HCEC 1CT (cell line): ENCODE measurements at places on chromosomes 2 and 18.

GRCh38 chr2:164793529-164793928 is 48.1 kb downstream of the COBLL1 start:
- DNase-seq: no peak

DNA sequence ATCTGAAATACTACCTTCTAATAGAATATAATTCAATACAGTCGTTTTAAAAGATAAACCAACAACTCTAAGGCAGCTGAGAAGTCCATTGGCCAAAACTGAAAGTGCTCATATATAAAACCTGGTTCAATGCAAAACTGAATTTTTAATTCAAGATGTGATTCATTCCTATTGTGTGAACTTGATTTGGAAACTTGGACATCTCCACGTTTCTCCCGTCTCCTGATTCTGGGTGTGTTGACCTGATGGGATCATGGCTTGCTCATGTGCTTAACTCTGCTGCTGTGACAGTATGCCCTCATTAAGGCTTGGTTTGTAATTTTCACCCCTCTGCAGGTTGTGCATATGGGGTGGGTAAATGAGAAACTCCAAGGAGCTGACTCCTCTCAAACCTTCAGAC is 166.3 kb upstream of the TPO start:
- DNase-seq: no peak

GRCh38 chr2:42321452-42322064 is 39.5 kb downstream of the COX7A2L start:
- no peak for DNase-seq

DNA sequence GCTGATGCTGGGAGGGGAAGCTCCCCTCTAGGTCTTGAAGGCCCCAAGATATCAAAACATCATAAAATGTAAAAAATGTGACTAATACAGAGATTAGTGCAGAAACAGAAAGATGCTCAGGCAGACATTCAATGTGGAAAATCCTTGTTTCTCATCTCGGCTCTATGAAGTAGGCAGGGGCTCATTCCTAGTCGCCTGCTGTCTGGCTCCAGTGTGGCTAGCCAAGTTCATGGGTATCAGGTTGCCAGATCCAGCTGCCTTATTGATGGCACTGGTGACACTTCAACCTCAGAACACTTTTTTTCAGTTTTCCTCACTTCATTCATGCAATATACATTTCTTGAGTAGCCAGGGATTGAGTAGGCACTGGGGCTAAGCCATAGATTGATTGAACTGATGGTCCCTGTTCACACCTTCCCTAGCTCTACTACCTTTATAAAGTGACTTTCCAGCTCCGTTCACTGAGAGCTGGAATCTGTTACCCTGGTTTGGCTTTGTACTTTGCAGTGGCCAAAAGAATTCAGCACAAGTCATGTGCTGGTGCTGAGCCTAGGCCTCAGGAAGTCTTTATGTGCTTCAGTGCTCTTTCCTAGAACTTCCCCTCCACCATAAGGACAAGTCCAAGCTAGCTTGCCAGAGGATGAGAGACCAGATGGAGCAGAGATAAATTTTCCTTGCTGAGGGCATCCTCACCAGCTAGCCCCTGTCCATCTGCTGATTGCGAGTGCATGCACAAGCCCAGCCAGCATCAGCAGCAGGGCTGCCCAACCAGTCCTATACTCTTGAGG is 373.6 kb upstream of the ST6GAL2 start:
- DNase-seq: no peak

DNA sequence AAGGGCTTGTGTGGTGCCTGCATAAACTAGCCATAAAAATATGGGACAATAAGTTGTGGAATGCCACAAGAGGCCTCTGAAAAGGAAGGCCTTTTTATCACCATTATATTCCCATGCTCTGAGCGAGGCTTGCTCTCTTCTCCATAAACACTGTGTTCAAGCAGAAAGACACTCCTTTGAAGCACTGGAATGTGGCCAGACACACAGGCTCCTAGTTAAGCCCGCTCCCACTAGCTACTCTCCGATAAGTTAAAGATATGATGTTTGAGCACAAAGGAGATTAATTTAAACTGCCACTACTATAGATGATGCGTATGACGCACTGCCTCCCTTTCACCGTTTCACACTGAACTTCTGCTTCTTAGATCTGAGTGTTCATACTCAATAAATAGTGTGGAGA is 188.7 kb upstream of the TWIST2 start:
- no peak for DNase-seq

GRCh38 chr2:67295406-67295805 is 101.7 kb upstream of the ETAA1 start:
- no peak for DNase-seq

DNA sequence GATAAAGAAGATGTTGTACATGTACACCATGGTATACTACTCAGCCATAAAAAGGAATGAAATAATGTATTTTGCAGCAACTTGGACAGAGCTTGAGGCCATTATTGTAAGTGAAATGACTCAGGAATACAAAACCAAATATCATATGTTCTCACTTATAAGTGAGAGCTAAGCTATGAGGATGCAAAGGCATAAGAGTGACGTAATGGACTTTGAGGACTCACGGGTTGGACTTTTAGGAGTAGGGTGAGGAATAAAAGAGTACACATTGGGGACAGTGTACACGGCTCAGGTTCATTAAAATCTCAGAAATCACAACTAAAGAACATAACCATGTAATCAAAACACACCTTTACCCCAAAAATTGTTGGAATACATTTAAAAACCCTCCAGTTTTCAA is 206.4 kb downstream of the RIT2 start:
- no peak for DNase-seq
